Left renal cortex interstitium (tissue), 4 donors: ENCODE measurements at places on chromosomes 6 and 20. TPM values are rescaled to one million over a fixed set of nuclear protein-coding genes. Genes with fewer than 3 reads are reported as not detected.

DNA sequence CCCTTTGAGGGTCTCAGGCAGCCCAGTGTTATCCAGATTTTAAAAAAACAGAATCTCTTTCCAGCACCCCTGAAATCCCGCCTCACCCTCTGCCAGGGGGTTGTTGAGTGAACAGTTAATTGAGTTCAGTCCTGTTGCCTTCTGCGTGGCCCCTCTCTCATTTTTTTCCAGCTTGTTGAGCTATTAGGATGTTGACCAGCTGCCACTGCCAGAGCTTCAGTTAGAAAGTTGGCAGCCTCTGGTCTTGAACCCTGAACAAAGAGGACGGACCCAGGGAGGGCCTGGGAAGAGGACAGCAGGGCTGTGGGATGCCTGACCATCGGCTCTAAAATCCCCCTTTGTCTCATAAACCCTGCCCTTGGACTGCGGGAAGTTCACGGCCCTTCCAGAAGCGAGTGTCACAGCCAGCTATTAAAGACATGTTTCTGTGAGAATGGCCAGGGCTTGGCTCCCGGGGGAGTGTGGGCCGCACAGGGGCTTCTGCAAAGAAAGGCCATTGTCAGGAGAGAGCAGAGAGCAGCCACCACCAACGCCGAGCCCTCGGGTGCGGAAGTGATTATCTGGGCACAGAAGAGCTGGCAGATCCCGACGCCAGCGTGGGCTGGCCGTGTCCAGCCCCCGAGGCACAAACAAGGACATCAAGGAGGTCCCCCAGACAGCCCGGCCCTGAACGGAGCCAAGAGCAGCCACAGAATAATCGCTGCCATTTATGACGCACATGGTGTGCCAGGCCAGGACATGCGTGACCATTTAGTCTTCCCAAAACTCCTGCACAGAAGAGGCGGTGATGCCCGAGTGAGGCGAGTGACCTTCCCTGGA lies 189.0 kb downstream of the ANKRD60 start:
- DNase-seq = no peak

DNA sequence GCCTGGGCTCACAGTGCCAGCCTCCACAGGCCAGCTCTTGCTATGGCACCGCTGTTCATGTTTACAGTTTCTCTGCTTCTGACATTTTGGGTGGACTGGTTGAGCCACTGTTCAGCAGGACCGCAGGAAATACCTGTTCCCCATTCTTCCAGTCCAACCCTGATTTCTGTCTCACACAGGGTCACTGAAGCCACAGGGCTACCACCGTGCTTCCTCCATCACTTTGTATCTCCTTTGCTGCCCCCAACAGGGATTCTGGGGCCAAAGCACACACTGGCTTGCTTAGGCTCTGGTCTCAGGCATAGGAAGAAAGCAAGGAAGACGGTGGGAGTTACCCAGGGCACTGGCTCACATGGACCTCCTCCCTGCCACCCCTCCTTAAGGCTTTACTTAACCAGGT lies 164.5 kb downstream of the UNC5CL start:
- no peak for DNase-seq

GRCh38 chr6:15658181-15658744 lies 4.6 kb downstream of the DTNBP1 start:
- DNase-seq = no peak

GRCh38 chr6:156883497-156884252 lies 106.5 kb downstream of the ARID1B start:
- DNase-seq = no peak

DNA sequence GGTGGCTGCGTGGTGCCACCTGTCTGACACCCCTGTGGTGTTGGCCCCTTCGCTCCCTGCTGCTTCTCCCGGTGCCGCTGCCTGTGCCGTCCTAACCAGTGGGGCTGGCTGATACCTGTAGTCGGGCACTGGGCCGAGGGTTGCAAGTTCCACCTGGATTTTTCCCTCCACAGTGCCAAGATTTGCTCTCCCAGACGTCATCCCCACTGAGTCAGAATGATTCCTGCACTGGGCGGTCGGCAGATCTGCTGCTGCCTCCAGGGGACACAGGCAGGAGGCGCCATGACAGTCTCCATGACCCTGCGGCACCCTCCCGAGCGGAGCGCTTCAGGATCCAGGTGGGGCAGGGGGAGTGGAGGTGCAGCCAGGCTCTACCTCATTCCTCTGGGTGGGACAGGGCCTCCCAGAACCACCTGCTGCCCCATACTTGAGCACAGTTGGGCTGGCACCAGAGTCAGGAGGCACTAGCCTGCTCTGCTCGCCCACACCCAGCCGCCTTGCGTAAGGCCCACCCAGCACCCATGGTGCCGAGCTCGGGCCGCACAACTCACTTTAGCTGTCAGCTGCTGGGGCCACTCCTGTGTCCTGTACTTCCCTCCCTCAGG lies 60.2 kb downstream of the TCP11 start:
- DNase-seq = no peak

The CFAP206 gene
- 4.0 TPM for polyA plus RNA-seq

DNA sequence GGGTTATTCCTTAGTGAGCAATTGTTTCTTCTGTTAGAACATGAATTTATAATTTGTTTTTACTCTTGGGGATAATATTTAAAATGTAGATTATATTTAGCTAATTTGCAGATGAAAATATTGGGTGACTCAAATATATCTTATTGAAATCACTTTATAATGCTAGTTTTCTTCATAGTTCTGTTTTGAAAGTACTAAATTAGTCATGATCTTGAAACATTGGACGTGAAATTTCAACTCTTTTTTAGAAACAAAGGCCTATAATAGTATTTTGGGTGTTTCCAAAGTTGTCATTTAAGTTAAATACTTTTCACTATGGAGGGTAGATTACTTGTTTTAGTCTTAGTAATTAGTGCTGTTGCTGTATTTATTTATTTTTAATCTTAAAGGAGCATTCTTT lies 250.9 kb downstream of the UTRN start:
- DNase-seq = no peak

DNA sequence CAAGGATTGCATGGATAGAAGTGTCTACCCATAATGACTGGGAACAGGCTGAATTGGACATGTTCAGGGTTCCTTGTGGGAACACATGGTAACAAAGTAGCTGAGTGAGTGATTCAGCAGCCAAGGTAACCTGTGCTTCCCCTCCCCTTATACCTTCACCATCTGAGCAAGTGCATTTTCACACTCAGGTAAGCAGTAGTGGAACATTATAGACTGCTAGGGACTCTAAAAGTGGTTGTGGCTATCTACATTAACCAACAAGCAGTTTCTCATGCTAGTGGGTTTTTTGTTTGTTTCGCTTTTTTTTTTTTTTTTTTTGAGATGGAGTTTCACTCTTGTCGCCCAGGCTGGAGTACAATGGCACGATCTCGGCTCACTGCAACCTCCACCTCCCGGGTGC lies 41.4 kb downstream of the KIZ start:
- no peak for DNase-seq

GRCh38 chr6:57328074-57328473 lies 10.6 kb downstream of the PRIM2 start:
- DNase-seq = no peak
